ENCODE measurements at places on chromosomes 13 and 19.
A peak's percentile ranks its signal among the peaks of the same experiment; 100 is the strongest.

GRCh38 chr13:80037505-80037888, 303.4 kb downstream of the SPRY2 start:
- DNase-seq = no peak

GRCh38 chr13:87107651-87108050, 563.5 kb upstream of the SLITRK5 start:
- DNase-seq = no peak

- DNase-seq = peak; percentile 57
Measured at GRCh38 chr19:39845584-39845932, 621 bp downstream of the FBL start.

DNA sequence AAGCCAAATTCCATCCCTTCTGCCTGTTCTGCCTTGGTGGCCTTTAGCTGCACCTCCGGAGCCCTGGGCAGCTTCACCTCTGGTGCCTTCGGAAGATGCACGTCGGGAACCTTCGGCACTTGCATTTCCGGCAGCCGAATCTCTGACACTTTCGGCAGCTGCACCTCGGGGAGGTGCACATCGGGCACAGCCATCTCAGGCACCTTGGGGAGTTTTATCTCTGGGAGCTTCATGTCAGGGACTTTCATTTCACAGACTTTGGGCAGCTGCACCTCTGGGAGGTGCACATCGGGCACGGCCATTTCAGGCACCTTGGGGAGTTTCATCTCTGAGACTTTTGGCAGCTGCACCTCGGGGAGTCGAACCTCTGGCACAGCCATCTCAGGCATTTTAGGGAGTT, 6.0 kb upstream of the HIPK4 start:
- DNase-seq = no peak

GRCh38 chr13:44698066-44698465, 121.9 kb upstream of the TSC22D1 start:
- no peak for DNase-seq

GRCh38 chr19:54209811-54210494, 9.3 kb downstream of the RPS9 start:
- peak; percentile 92 for DNase-seq

GRCh38 chr13:98384739-98385138, 192.2 kb downstream of the STK24 start:
- no peak for DNase-seq

- peak; percentile 96 for DNase-seq
Measured at GRCh38 chr19:13057147-13057572, 45.5 kb downstream of the LYL1 start.

- no peak for DNase-seq
Measured at GRCh38 chr13:46606970-46607369, 54.0 kb downstream of the LRCH1 start.

- peak; percentile 81 for DNase-seq
Measured at GRCh38 chr19:10718205-10719196, 622 bp downstream of the DNM2 start.

GRCh38 chr19:1862068-1862423, 1.3 kb downstream of the KLF16 start:
- no peak for DNase-seq

GRCh38 chr13:112907286-112907685, 61.7 kb upstream of the MCF2L start:
- DNase-seq = no peak

GRCh38 chr13:35984776-35985453, 146.3 kb downstream of the DCLK1 start:
- peak; percentile 98 for DNase-seq

- DNase-seq = peak; percentile 54
Measured at GRCh38 chr13:41075034-41075433, 13.7 kb downstream of the WBP4 start.

GRCh38 chr19:6215701-6216235, 64.0 kb downstream of the MLLT1 start:
- no peak for DNase-seq

DNA sequence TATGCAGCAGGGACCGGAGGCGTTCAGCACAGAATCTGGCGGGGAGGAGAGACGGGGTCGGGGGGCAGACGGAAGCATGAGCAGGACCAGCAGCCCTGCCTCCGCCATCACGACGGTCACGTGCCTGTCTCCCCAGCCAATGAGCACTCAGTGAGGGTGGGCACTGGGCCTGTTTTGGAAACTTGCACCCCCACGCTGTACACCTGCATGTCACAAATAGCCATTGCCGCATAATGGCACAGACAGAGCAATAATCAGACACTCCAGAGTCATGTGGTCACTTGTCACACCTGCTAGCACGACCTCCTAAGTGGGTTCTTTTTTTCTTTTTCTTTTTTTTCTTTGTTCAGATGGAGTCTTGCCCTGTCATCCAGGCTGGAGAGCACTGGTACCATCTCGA, 8.8 kb downstream of the ERCC2 start:
- no peak for DNase-seq

DNA sequence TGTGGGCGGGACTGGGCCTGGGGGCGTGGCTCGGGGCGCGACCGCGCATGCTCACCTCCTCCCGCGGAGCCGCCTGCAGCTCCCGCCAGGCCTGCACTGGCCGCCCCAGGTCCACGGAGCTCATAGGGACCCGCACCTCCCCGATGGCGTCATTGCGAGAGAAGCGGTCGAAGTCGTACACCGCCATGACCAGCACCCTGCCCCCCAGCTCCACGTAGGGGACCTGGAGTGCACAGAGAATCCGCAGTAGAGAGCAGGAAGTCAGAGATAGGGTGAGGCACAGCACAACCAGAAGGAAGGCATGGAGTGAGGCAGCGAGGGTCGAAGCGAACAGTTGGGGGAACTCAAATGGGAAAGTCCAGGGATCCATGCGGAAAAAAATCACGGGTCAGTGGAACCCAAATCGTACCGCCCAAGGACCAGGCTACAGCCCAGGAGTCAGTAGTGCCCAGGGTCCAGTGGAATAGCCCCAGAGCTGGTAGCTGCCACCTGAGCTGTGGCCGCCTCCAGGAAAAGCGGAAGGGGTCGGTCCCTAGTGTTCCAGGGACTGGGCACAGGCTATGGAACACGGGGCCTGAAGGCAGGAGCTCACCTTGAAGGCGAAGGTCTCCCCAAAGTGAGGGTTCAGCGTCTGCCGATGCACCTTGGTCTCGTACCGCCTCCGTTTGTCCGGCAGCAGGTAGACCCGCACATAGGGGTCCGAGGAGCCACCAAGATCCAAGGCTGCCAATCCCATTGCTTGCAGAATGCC, 4.8 kb downstream of the SYT5 start:
- no peak for DNase-seq

DNA sequence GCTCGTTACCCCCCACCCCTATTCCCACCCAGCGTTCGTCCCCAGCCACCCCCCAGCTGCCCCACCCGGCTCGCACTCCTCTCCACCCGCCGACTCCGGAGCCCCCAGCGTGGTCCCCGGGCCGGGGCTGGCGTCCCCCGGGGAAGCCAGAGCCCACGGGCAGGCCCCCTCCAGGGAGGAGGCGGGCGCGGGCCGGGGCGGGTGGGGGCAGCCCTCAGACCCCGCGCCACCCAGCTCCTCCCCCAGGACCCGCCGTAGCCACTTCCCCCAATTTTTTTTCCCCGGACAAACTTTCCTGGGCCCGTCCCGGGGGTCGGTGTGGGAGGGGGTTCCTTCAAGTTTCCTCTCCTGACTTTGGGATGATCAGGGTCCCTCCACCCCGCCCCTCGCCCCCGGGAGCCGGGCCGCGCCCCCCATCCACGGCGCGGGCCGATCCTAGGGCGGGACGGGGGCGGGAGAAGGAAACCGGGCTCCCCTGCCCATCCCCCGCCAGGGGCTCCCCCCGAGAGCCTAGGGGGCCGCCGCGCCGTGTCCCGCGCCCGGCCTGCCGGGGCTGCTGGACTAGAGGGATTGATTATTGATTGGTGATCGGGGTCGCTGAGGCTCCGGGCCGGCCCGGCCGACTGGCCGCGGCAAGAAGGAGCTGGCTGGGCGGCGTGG, 927 bp upstream of the TSHZ3 start:
- no peak for DNase-seq

- no peak for DNase-seq
Measured at GRCh38 chr13:114074671-114075315, 57.6 kb downstream of the RASA3 start.

- no peak for DNase-seq
Measured at GRCh38 chr13:70386919-70387318, 278.7 kb upstream of the KLHL1 start.

DNA sequence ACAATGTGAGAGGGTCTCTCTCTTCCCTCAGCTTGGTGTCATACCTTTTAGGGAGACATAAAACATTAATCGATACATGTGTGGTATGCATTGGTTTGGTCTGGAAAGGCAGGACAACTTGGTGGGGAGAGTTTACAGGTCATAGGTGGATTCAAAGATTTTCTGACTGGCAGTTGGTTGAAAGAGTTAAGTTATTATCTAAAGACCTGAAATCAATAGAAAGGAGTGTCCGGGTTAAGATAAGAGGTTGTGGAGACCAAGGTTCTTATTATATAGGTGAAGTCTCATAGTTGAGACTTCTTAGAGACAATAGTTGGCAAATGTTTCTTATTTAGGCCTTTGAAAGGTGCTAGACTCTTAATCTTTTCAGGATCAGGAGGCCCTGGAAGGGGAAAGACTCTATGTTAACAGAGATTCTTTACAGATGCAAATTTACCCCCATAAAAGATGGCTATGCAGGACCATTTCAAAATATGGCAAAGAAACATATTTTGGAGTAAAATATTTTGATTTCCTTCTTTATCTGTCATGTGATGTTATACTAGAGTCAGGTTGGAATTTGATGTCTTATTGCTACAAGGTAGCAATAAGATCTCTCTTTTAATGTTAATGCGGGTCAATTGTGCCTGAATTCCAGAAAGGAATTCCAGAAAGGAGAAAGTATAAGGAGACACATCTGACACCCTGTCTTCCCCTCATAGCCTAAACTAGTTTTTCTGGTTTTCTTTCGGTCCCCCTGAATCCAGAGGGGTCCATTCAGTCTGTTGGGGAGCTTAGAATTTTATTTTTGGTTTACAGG, 59.2 kb upstream of the RCBTB2 start:
- no peak for DNase-seq

DNA sequence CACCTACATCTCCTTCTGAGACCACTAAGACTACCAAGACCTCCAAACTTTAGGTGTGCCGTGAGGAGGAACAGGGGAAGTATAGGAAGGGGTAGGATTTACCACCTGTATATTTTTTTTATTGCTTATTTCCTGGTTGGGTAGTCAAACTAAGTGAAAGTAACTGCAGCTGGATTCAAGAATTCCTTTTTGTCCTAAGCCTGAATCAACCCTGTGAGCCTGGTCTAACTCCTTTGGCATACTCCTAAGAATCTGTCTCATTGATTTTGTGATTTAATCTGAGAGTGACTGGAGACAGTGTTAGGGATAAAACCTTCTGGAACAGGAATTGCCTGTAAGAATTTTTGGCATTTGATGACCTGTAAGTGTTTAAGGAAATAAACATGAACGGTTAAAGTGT, 523.5 kb upstream of the MIR17HG start:
- no peak for DNase-seq

DNA sequence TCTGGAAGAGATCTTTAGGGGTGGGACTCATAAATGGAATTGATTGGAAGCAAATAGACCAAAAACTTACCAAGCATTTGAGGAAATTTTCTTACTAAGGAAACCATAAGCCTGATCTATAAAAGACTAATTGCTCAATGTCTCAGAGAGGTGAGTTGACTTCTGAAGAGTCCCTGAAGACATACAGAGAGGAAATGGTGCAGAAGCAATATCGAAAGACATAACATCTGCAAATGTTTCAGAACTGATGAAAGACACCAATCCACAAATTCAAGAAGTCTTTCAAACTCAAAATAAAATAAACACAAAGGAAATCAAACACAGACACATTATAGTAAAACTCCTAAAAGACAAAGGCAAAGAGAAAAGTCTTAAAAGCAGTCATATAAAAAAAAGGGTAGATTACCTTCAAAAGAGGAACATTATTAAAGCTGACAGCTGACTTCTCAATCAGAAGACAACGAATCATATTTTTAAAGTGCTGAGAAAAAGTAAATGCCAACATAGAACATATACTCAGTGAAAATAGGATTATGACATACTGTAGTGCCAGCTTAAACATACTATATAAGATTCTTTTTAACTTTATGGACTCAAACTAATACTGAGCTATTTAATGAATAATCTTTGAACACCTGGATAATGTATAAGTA, 45.4 kb upstream of the CALM3 start:
- DNase-seq = no peak

DNA sequence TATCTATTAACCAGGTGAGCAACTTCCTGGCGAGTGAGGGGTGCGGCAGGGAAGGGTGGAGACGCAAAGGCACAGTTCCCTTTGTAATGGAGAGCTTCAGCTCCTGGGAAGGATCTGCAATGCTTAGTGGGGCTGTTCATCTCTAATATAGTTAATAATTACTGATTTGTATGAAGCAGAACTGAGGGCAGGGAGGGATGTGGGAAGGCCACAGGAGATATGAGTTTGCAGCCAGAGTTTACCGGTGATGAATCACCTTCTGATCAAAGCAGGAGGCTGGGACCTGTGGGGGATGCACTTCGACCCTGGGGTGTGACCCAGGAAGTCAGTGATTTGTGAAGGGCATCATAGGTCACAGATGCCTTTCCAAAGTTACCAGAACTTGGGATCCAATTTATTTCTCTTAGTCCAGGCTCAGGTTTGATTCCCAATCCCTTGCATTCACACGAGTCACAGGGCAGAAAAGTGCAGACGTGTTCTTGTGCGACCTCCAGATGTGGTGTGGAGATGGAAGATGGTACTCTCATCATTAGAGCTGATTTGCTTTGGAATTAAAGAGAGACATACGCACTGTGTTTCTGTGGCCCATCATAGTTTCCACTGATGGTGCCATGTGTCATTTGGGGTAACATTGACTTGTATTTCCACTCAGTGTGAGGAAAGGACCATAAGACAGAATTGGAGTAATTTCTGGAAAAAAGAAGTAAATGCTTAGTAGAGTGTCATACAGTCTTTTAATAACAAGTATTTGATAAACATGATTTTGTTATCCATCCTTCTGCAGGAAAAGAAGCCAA, 55.0 kb downstream of the LRCH1 start:
- no peak for DNase-seq

DNA sequence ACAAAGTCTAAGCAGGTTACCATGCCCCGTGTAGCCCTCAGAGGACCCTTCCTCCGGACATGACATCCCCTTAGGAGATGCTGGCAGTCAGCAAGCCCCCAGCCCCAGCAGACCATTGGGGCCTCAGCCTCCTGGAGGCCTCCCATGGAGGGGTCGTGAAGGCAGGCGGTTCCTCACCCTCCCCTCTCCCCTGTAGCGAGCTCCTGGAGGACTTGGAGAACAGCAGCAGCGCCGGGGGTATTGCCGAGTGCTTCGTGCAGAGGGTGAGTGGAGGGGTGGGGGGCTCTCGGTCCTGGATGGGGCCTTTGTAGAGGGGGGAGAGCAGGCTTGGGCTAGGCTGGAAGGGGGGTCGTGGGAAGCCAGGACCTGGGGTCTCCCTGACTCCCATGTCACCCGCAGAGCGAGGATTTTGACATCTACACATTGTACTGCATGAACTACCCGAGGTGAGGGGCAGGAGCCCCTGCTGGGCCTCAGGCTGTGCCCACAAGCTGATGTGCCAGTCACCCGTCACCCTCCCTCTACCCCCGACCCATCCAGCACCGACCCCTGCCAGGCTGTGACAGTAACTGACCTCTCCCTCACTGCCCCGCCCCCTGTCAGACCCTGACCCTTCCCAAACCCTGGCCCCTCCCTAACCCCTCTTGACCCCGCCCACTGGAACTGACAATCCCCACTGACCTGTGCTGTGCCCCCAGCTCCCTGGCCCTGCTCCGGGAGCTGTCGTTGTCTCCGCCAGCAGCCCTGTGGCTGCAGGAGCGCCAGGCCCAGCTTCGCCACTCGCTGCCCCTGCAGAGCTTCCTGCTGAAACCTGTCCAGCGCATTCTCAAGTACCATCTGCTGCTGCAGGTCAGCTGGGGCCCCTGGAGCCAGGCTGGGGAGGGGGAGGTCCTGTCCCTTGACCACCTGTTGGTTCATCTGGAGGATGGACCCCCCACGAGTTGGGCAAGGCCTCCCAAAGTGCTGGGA, 4.0 kb downstream of the PLEKHG2 start:
- DNase-seq = no peak

Data from NCI-H1417 (cell line).